ENCODE measurements at places on chromosomes 7 and 10. TPM values are rescaled to one million over a fixed set of nuclear protein-coding genes. Genes with fewer than 3 reads are reported as not detected.

The ANXA8 gene
- 0.69 TPM for total RNA-seq

The IQUB gene
- total RNA-seq: 0.06 TPM

The CTTNBP2 gene
- total RNA-seq: 1.0 TPM

DNA sequence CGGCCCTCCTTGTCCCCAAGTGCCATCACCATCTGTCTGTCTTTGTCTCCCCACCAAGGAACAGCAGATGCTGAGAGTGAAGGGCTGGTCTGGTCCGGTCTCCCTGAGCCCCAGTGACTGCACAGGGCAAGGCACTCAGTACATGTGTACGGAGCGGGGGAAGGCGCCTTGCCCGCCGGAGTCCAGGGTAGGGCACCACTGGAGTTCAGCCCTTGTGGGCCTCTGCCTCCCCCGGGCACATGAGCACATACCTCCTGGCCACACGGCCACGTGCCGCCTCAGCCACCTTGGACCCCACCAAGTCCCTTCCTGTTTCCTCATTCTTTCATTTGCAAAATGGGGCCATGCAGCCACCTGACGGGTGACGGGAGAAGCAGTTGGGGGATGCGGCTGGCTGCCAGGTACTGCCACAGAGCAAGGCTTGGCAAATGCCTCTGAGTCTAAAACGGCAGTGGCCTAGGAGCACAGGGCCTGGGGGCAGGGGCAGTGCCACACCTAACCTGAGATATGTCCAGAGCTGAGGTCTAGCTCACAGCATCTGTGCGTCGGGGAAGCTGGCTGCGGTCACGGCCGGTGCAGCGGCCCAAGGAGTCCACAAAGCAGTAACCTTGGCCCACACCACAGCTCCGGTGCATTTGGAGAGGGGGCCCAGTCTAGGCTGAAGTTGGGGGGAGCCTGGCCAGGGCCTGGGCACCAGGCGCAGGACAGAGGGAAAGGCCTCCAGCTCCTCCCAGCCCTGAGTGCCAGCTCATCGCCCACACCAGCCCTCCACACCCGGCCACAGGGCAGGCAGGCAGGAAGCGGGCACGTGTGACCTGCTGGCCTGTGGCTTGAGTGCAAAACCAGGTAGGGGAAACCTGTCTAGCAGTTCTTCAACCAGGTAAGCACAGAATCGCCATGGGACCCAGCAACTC is 5.2 kb downstream of the ADAP1 start:
- peak; percentile 71 for DNase-seq

DNA sequence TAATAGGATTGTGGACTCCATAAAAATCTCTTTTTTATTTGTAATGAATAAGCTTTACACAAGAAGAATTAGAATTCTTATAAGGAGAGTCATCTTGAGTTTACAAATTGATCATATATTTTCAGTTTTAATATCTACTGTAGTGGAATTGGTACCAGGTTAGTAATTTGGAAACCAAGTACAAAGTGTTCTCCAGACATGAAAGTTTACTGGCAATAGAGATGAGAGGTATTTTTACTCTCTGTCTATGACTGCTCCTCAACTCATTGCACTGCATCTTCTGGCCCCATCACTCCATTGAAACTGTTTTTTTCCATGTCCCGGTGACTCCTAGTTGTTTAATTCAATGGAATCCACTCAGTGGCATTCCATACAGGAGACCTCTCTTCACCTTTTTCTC is 164.5 kb upstream of the SMIM30 start:
- no peak for DNase-seq

- peak; percentile 47 for DNase-seq
These were observed 1.2 kb upstream of the CHAT start for GRCh38 chr10:49612513-49613164.

GRCh38 chr10:96585736-96586418 is 935 bp downstream of the TM9SF3 start:
- DNase-seq: peak; percentile 6

DNA sequence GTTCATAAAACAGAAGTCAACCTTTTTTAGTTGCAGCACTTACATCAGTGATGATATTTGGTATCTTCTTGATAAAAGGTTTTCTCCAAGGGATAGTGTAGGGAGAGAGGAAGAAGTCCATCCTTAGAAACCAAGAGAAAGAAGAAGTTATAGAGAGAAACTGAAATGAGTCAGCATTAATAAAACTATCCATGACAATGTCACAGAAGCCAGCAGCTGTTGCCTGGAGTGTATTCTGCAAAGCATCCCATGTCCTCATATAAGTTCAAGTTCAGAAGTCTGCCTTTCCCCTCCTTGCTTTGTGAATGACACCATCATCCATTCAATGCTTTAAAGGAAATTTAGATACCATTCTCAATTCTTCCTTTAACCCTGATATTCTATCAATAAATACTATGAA is 14.4 kb upstream of the COL1A2 start:
- no peak for DNase-seq

DNA sequence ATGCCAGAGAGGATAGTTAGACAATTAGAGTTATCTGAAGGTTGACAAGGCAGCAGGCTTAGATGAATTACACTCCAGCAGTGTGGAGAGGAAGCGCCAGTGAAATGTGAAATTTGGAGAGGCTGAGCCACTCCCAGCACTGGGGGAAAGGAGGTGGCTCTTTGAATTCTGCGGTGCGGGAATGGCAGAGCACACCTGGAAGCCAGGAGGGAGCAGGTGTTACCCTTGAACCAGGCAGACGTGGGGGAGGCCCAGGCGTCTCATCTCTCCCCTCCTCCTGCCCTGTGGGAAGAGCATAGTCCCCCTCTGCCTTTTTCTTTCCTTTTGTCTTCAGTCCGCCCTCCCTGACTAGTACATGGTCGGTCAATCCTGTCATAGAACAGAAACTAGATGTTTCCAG is 203.1 kb downstream of the DPP6 start:
- no peak for DNase-seq

DNA sequence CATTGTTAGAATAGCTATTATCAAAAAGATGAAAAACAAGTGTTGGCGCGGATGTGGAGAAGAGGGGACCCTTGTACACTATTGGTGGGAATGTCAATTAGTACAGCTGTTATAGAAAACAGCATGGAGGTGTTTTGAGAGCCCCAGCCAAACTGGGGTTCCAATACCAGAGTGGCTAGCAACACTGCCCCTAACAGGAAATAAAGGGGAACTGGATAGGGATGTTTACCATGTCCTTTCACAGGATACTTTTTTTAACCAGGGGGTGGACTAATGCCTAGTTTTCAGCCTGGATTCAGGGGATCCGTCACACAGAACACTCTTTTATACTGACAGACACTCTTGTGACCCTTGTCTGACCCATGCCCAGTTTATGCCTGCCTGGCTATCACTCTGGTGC is 6.9 kb upstream of the GSTK1 start:
- DNase-seq: no peak

DNA sequence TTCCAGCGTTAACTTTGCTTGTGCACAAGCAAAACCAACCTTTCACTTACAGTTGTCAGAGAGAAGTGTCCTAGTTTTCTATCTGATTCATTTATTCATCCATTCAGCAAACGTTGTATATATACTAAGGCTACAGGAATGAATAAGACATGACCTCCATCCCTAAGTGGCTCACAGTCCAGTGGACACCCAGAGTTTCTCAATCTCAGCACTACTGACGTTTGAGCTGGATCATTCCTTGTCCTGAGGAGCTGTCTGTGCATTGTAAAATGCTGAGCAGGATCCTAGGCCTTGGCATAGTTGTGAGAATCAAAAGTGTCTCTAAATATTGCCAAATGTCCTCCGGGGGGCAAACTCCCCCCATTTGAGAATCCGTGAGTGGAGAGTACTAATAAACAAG is 166.7 kb upstream of the PRKCQ start:
- DNase-seq: no peak

GRCh38 chr7:68679459-68680234 is 918.6 kb upstream of the AUTS2 start:
- DNase-seq: no peak

GRCh38 chr7:98881561-98882315 is 3.4 kb downstream of the TRRAP start:
- DNase-seq: no peak

DNA sequence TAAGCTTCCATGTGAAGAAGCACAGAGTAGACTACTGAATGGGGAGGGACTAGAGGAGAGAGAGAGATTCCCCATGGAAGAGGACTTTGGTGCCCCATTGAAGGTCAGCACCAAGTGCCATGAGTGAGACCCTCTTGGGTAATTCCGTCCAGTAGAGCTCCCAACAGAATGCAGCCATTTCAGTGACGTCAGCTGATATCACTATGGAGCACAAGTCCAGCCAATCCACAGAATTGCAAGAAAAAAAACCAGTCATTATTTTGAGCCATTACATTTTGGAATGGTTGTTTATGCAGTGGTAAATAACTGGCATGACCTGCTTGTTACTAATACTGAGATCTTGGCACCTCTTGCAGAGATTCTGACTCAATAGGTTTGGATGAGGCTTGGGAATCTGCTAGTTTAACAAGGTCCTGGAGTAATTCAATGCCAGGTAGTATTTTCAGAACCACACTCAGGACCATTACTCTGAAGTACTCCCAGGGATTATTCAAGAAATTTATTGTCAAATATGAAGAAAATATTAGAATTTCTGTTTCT is 52.6 kb upstream of the SP8 start:
- DNase-seq: peak; percentile 41

GRCh38 chr10:98384531-98385133 is 30.4 kb downstream of the PYROXD2 start:
- no peak for DNase-seq

The LIPF gene
- total RNA-seq: not detected

The OGDHL gene
- total RNA-seq: 2.6 TPM

GRCh38 chr7:134870781-134871180 is 91.3 kb downstream of the CALD1 start:
- DNase-seq: no peak

The ZNF511 gene
- total RNA-seq: 78.4 TPM

- no peak for DNase-seq
These were observed 33.4 kb downstream of the DCLRE1A start for GRCh38 chr10:113820507-113820906.

GRCh38 chr7:2475678-2476015 is 551 bp downstream of the GRIFIN start:
- DNase-seq: no peak

GRCh38 chr10:511101-511848 is 178.2 kb downstream of the DIP2C start:
- peak; percentile 82 for DNase-seq

DNA sequence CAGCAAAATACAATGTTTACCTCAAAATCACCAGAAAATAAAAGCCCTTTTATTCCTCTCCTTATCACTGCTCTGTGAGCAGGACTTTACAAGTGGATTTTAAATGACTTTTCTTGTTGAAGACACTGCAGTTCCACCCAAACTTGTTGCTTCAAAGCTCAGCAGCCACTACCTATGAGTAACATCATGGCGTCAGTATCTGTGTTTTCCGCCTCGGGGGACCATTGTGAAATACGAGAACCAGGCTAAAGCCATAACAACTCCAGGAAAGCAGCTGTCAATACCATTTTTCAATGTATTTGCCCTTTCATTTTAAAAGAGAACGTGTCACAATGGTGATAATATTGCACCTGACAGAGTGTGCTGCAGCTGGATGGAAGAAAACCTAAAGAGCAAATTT is 284.0 kb upstream of the RNF32 start:
- DNase-seq: no peak

GRCh38 chr7:80505900-80506500 is 5.9 kb downstream of the GNAT3 start:
- peak; percentile 92 for DNase-seq

DNA sequence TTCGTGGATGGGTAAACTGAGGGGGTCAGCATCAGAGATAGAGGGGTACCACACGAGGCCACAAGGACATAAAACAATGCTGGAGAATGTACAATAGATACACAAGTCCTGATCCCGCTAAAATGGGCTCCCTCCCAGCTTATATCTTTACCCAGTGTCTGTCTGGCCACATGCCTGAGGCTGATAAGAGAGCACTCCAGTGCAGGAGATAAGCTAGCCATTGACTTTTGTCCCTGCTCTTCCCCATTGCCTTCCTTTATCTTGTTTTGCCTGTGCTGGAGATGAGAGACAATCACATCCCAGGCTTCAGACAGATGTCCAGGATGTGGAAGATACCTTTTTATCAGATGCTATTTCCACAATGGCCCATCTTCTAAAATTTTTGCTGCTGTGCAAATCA is 6.0 kb downstream of the GAD2 start:
- no peak for DNase-seq

GRCh38 chr7:46512891-46513413 is 591.9 kb upstream of the IGFBP3 start:
- DNase-seq: no peak

DNA sequence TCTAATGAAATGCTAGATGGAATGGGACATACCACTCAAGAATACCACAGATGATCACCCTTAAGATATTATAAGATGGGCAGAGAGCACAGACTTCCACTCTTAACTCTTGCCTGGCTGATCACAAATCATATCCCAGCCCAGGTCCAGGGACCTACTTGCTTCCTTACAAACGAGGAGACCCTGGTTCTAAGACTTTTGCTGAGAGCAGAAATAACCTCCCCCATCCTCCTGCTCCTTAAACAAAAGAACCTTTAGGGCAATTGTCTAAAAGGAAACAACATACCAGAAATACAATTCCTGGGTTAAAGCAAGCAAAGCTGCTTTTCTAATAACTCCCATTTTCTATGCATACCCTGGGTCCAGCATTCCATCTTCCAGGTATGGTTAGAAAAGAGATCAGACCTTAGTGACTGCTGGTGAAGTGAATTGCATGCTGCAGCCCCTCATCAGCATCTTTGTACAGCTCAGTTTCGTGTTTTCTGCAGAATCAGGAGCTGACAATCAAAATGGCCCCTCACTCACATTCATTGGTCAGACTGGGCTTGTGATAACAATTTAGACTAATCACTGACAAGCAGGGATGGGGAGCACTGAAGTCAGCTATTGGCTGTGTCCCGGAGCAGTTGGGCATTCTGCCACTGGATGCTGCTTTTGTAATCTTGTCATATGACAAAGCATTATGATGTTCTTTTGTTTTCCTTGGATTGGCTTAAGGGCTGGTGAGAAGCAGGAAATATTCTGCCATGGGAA is 14.6 kb downstream of the IFIT3 start:
- no peak for DNase-seq

DNA sequence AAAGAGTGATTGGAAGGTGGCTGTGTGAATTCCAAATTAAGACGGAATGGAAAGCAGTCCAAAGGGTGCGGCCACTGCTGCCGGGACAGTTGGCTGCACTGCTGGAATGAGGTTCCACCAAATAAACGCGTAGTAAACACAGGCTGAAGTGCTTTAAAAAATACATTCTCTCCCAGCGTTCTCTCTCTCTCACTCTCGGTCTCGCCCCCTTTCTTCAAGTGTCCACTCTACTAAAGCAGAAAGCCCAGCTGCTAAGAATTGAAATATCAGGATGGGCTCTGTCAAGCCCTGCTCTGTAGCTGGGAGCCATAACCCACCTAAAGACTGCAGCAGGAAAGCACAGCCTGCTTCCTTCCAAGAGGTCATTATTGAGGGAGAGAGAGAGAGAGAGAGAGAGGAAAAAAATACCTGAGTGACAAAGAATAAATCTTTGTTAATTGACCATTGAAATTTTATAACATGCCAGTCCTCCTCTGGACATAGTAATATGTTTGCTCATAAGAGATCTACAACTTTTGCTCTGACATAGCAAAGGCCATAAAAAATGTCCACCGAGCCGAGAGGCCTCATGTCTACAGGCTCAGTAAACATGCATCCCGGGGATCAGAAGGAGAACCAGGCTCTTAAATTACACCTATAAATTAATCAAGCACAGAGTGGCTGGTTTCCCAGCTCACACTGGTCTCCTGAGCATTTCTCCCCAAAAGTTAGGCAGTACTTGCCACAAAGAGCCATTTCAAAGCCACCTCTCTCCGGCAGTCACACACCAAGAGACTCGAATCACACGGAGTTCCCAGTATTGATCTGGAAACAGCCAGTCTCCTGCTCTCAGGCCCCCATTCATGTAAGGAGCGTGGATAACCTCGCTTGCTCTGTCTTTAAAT is 72.8 kb downstream of the FGFR2 start:
- no peak for DNase-seq

Data from PC-3 (cell line).